ENCODE measurements at places on chromosomes 7 and 10.

DNA sequence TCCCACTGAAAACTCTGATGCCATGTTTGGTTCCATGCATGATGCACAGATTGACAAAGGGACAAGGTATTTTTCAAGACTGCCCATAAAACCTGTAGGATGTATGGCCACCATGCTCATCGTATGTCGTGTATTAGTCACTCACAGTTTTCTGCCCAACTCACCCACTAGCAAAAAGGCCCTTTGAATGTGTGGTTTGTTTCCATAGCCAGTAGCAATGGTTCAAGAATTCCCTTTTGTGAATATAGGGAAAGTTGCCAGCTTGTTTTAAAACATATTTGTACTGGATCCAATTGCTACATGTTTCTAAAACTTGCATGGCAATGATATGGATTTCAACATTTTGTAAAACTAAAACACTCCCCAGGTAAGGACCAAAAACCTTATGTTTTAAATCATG, 280.9 kb upstream of the YAE1 start:
- DNase-seq: no peak

DNA sequence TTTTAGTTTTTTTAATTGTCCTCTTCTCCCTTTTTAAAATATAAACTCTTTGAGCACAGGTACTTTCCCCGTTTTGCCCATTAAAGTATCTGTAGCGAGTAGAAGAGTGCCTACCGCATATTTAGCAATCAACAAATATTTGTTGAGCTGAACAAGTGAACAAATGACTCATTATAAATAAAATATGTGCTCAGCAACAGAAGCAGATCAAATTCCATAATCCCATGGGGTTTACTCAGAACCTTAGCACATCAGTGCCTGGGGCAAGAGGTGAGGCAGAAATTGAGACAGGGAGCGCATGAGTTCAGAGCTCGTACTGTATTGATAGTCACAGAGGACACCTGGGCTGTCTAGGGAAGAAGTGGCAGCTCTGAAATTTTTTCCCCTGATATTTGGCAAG, 161.0 kb downstream of the SEM1 start:
- DNase-seq: no peak

GRCh38 chr10:70761031-70761601, 24.1 kb downstream of the TBATA start:
- DNase-seq: no peak

- DNase-seq: no peak
These were observed 341.6 kb upstream of the KCND2 start for GRCh38 chr7:119931230-119931824.

DNA sequence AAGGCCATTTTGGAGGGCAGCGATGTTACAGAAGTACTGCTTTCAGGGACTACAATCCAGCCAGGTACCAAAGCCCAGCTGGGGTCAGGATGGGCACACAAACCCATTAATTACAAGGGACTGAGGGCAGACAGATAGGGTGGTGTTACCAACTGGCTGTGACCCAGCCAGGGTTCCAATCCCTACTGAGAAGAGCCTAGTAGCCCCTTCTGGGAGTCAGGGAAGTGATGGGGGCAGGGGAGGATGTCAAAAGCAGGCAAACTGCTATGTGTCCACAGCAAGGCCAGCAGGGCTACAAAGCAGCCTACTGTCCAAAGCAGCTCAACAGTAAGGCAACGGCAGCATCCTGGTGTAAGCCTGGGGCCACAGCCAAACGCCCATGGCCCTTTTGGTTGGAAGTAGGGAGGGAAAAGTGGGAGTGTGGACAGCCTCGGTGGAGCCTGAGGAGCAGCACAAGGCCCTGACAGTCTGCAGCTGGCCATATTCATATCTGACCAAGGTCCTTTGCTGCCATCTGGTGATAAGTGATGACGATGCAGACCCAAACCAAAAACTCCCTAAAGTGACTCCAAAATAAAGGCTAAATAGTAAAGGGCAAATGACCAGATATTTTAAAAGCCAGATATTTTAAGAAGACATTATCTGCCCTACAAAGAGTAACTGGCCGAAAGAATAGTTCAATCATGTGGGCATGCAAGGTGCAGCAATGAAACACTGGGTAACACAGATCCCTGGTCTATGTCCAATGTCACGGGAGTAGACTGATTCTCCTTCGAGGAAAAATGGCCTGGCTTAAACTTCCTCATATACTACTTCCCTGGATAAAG, 56.9 kb downstream of the XPNPEP1 start:
- DNase-seq: no peak

- DNase-seq: no peak
These were observed 182.0 kb downstream of the REEP3 start for GRCh38 chr10:63703113-63703670.

Data from caudate nucleus (tissue), 63 donors.